ENCODE measurements at places on chromosomes 6 and 20. TPM values are rescaled to one million over a fixed set of nuclear protein-coding genes. Genes with fewer than 3 reads are reported as not detected.
A peak's percentile ranks its signal among the peaks of the same experiment; 100 is the strongest.

- no peak for DNase-seq
Observed at GRCh38 chr6:137362878-137363804, 131.1 kb downstream of the OLIG3 start.

GRCh38 chr6:35426074-35426473, 26.1 kb upstream of the FANCE start:
- no peak for DNase-seq

- no peak for DNase-seq
Observed at GRCh38 chr20:37914672-37915433, 11.9 kb downstream of the VSTM2L start.

GRCh38 chr20:33178726-33179125, 10.8 kb downstream of the BPIFA2 start:
- no peak for DNase-seq

- DNase-seq: no peak
Observed at GRCh38 chr6:95203153-95203754, 374.1 kb upstream of the MANEA start.

GRCh38 chr20:5927749-5928462, 22.4 kb downstream of the TRMT6 start:
- DNase-seq: no peak

- no peak for DNase-seq
Observed at GRCh38 chr6:79377047-79377446, 142.6 kb upstream of the HMGN3 start.

DNA sequence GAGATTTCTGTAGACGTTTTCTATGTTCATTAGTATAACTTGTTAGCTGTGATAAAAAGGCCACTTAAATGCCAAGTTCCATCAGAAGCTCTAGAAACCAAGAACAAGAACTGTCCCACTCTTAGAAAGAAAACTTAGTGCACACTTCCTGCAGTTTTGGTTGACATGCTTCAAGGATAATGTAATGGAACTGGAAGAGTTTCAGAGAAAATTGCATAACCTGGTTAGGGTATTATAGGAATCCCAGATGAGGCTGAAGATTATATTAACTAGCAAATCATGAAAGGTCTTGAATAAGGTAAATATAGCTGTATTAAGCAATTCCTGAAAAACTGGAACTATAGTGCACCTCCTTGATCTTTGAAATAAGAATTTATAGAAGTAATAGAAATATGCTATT, 1.8 kb upstream of the PHACTR2 start:
- no peak for DNase-seq

- no peak for DNase-seq
Observed at GRCh38 chr6:168417679-168418557, 23.1 kb upstream of the SMOC2 start.

DNA sequence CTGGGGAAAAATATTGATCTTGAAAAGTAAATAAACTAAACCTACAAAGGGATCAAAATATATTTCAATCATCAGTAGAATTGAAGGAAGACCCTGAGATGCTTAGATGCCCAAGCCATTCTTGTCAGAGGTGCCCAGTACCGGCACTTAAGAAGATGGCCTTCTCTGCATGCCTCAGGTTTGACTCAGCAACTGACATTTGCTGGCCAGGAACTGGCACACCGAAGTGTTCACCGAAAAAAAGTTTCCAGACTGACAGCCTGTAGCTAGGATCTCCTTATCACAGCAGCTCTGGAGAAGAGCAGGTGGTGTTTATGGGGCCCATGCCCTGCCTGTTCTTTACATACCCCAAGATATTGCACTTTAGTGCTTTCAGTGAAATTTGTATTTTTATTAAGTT, 203.2 kb downstream of the MOXD1 start:
- no peak for DNase-seq

- DNase-seq: no peak
Observed at GRCh38 chr20:17327185-17328148, 100.6 kb downstream of the PCSK2 start.

DNA sequence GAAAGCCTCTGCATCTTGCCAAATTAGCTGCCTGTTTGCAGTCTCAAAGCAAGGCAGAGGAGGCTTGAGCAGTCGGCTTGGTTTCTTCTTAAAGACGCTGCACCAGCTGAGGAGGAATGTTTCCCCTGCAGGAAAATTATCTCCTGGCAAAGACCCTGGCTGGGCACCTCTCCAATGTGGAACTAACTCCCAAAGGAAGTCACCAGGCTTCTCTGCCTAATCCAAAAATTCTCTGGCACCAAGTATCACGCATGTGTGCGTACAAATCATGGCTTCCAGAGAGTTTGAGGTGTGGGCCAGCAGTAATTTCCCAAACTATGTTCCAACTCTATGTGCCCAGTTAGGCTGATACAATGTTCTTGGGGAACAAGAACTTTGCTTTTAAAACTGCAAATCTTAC, 176.2 kb downstream of the KIF16B start:
- DNase-seq: peak; percentile 72

DNA sequence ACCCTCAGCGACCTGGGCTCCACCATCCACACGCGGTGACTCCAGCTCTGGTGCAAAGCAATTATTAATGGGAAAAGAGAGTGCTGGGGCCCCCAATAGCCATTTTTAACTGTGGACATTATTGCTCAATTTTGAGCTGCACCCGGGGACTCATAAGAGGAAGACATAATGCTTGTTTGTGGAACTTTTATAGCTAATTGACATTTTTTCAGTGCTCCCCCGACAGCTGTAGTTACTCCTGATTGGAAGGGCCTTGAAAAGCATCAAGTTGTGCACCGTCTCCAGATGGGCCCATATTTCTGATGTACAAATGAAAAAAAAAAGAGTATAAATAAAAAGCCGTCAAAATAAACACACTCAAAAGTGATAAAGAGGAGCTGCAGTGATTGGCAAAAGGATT, 327.0 kb downstream of the KIF16B start:
- DNase-seq: no peak

DNA sequence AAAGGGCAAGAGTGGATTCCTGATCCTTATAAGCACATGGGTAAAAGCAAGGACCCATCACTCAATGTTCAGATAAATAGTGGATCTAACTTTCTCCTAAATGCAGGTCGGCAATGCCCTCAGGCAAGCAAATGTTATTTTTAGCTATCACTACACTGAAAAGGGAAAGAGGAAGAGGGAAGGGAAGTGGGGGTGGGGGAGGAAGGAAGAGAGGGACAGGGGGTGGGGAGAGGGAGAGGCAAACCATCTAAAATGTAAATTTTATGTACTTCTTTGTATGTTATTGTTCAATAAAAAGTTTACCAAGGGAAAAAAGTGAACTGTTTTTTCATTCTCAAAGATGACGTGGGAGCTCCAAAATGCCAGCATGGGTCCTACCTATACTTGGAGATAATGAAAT, 44.2 kb downstream of the CHD6 start:
- no peak for DNase-seq

- DNase-seq: no peak
Observed at GRCh38 chr20:2387180-2387577, 6.5 kb downstream of the TGM6 start.

DNA sequence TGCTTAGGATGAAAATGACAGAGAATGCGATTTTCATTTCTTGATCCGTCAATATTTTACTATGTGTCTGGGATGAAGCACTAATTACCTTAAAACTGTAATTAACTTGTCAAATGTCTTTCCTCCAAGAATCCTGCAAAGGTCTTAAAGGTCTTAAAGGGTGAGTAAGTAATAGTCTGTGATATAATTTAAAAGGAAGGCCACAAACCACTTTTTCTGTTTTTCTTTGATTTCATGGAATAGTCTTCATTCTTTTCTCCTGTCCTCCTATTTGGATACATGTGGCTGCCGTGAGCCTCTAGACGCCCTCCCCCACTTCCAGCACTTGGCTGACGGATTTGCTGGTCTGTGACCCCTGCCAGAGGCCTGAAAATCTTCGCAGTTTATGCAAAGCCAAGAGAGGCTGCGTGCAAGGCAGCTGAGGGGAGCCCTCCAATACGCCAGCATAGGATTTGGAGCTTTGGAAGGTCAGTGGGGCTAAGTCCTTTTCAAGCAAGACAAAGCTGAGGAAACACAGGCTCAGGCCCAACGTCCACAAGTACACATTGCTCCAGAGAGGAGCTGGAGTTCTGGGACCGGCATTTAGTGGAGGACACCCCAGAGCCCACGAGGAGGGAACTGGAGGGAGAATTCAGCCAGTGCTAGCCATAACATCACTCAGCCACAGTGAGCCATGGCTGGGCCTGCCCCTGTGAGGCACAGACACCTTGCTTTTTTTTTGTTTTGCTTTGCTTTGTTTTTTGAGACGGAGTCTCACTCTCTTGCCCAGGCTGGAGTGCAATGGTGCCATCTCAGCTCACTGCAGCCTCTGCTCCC, 382.6 kb downstream of the SMOC2 start:
- DNase-seq: no peak

GRCh38 chr6:106069478-106069877, 16.7 kb upstream of the PRDM1 start:
- no peak for DNase-seq

DNA sequence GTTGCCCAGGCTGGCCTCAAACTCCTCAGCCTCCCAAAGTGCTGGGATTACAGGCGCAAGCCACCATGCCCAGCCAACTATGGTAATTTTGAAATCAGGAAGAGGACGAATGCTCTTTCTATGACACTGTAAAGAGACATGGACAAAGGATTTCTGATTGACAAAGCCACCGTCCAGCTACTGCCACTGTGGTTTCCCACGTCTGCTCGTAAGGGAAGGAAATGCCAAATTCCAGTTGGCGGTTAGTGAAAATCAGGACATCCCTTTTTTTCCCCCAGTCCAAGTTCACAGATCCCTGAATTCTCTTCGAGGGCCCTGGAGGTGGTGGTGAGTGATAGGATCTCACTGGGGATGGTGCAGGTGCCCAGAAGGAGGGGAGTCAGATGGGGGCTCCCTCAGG, 31.2 kb downstream of the SNAI1 start:
- DNase-seq: no peak

- DNase-seq: no peak
Observed at GRCh38 chr6:14284969-14285590, 167.5 kb downstream of the CD83 start.

DNA sequence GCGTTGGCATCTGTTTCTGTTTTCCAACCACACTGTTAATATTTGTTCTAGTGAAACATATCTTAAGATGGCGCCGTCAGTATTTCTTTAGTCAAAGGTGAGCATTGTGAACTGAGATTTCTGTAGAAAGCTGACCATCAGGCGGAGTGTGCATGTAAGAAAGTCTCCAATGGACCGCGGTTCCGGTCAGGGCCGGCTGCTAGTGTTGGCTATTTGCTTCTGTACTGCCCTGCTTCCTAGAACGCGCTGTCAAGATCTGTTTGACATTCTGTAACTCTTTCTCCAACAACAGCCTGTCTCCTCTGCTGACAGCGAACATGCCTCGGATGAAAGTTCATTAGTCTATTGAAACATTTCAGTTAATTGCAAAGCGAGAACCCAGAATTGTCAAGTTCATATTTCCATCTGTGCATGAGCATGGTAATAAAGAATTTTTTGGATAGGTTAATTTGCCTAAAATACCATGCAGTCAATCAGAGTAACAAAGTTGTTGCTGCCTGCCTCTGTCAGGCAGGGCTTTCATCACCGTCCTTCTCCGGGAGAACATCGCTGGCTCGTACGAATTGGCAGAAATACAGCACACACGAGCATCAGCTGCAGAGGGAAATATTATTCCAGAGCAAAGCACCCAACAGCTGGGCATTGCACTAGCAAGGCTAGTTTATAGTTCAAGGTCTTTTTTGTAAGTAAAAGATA, 369.1 kb downstream of the CDH4 start:
- DNase-seq: no peak

Gene PDSS2
- 11.9 TPM for total RNA-seq

Gene DEFB124
- total RNA-seq: 1.8 TPM

Gene SEL1L2
- total RNA-seq: not detected

Measured in sciatic nerve (tissue), 2 donors.